Nasal cavity respiratory epithelium epithelial cell of viscerocranial mucosa (primary cell): ENCODE measurements at places on chromosomes 6 and 20. TPM values are rescaled to one million over a fixed set of nuclear protein-coding genes. Genes with fewer than 3 reads are reported as not detected.

Gene GABRR1
- not detected in 2 replicates for total RNA-seq

Gene CCR6
- total RNA-seq: not detected in 2 replicates

Gene LGSN
- not detected in 2 replicates for total RNA-seq

Gene TASP1
- 15.0 and 19.5 TPM in 2 replicates for total RNA-seq

Gene GUCA1A
- not detected in 2 replicates for total RNA-seq

Gene TBPL1
- 15.4 and 25.8 TPM in 2 replicates for total RNA-seq

Gene SMIM29
- 9.6 and 12.9 TPM in 2 replicates for total RNA-seq

Gene CYP24A1
- total RNA-seq: 4.4 and 5.6 TPM in 2 replicates
